ENCODE measurements at places on chromosomes 4 and X.

GRCh38 chrX:120759685-120760084, 116.0 kb downstream of the CT47B1 start:
- no peak for DNase-seq

DNA sequence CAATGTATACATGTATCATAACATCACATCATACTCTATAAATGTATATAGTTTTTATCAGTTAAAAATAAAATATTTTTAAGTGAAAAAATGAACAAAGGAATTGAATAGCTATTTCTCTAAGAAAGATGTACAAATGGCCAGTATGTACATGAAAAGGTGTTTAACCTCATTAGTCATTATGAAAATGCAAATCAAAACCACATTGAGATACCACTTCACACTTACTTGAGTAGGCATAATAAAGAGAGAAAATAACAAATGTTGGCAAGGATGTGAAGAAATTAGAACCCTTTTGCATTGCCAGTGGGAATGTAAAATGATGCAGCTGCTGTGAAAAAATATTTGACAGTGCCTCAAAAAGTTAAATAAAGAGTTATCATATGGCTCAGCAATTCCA, 95.5 kb downstream of the IRS4 start:
- no peak for DNase-seq

- DNase-seq = no peak
These were observed 184.4 kb downstream of the VEGFC start for GRCh38 chr4:176608346-176608745.

DNA sequence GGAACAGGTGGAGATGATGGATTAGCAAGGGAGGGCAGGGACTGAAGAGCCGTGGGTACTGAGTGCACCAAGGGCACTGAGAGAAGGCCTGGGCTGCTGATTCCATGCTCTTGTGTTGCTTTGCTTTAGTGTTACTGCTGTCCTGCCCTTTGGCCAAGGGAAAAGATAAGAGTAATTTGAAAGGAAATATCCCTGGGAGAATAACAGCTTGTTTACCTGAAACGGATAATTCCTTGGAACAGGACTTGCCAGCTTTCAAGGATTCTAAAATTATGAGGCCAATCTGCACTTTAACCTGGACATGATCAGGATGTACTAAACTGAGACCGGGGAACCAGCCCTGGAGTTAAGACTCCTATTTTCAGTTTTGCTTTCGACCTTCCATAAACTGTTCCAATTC, 20.4 kb downstream of the FAM9C start:
- DNase-seq = no peak

DNA sequence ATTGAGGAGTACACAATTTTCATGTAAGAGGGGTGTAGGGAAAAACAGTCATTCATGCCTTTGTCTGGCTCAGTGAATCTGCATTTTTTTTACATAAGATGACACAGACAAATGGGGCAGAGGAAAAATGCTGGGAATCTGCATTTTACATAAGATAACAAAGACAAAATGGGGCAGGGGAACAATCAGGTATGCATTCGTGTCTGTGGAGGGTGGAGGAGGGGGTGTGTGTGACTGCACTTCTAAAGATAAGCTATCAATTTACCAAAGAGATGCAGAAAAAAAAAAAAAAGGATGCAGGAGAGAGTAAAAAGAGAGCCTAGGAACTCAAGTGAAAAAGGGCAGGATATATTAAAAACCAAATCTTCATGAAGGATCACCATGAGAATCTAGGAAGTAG, 637.4 kb downstream of the ZNF674 start:
- no peak for DNase-seq

DNA sequence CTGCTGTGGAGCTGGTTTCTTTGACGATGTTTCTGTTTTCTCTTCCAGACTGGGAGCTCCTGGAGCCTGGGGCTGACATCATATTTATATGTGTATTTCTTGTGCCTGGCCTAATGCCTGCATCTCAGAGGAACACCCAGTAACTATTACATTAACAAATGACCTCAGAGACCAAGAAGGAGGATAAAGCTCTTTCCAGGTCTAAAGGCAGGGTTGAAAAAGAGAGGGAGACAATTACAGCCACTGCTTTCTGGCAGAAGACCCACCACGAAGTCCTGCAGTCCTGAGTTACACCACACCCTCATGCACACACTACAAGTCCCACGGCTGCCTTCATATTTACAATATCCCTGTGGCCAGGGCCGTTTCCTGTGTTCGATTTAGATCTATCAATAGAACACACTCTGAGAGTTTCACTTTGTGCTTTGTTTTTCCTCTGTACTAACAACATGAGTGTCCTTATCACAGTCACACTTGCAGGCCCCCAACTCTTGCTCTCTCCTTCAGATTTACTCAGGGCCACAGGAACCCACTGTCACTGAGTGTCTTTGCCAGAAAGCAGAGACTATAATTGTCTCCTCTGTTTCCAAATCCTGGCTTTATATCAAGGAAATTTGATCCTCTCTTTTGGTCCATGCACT, 535.5 kb downstream of the MID1IP1 start:
- DNase-seq = no peak

GRCh38 chrX:37315511-37316248, 33.5 kb upstream of the PRRG1 start:
- DNase-seq = no peak

DNA sequence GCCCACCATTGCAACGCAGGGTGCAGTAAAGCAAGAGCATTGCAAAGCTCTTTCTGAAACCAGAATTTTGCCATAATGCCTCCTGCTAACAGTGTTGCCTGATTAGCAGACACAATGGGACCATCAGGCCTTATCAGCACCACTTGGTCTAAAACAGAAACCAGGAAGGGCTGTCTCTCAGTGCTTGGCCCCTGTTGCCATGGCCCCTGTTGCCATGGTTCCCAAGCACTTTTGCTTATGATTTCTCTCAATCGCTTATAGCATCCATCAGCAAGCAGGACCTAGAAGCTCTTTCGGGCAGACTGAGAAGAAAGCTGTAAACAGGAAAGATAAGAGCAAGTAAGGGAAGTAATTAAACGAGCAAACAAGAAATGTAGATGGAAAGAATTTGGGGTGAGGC, 36.8 kb downstream of the RTL5 start:
- peak; percentile 53 for DNase-seq

DNA sequence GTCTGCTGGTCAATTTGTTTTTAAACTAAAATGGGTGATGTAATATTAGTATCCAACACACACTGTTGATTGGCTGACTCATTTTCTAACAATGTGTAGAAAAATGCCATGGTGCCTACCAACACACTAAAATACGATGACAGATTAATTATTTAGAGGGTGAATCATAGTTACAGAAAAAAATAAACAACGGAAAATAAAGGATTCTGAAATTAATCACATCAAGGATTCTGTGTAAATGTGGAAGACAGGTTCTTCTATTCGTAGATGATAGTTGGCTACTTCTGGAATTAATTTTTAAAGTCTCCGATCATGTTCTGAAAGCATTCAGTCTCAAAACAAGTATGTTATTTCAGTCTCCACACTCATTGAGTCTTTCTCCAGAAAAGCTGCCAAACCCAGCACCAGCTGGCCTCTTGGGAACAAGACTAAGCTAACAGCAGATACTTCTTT, 8.2 kb upstream of the IQCM start:
- no peak for DNase-seq

DNA sequence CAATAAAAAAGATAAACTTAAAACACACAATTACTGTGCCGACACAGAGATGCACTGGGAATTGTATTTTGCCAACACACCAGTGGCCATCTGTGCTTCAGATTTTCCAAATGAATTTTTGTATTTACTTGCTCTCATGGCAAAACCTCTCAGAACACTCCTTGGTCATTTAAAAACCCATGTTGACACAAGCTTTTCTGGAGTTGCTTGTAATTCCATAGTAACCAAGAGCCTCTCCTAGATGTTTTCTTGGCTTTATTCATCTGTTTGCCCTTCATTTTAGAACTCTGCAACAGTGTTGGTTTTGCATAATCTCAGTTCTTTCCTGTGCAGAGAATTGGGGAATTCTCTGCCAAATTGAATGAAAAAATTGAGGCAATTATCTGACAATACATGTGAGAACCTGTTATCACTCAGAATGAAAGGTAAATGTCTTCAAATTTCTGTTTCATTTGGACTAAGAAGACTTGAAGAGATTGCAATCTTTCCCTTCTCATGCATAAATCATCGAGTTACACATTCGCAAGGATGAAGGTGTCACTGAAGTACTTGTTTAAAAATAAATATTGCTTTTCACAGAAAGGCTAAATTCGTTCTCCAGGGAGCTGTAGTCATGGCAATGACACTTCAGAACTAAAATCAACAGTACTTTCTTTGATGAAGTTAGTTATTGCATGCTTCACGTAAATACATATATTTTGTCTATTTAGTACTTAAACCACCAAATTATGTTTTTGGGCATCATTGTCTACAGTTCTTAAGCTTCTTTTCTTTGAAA, 301.8 kb upstream of the CTSO start:
- no peak for DNase-seq

DNA sequence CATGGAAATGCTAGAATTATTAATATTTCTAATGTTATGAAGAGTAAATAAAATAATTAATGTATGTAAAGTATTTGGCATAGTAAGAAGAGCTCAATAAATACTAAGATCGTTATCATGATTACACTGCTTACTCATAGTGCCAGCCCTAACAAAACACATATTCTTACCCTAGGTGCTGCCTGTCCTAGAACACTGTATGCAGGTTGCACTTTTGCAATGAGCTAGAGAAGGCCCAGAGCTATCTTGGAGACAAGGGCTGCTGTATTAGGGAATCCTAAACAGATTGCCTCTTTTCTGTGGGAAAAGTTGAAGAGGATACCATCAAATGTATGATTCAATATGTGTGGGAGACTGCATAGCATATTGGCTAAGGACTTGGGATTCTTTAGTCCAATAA, 48.0 kb upstream of the TMEM164 start:
- DNase-seq = no peak

GRCh38 chr4:89800012-89800516, 36.9 kb downstream of the SNCA start:
- no peak for DNase-seq
